ENCODE measurements at places on chromosomes 7 and 10.

- DNase-seq, result no peak
Measured at GRCh38 chr10:65273115-65273514, 1652.7 kb upstream of the LRRTM3 start.

DNA sequence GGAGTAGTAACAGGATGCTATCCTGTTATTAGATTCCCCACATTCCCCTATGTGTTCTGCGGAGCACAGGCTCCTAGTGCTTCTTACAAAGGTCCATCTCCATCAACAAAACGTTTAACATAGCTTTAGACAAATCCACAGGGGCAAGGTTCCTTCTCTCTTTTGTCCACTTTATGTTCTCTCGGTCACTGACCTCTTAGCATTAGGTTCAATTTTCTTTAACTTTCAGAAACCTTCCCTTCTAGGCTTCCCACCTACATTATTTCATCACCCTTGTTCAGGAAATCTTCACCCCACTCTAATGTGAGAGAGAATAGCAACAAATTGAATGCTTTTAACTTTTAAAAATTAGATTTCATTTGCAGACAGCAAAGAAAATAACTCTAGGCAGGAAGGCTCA is 84.9 kb downstream of the DOCK4 start:
- DNase-seq, result no peak

- no peak for DNase-seq
Measured at GRCh38 chr10:65497837-65498236, 1428.0 kb upstream of the LRRTM3 start.

DNA sequence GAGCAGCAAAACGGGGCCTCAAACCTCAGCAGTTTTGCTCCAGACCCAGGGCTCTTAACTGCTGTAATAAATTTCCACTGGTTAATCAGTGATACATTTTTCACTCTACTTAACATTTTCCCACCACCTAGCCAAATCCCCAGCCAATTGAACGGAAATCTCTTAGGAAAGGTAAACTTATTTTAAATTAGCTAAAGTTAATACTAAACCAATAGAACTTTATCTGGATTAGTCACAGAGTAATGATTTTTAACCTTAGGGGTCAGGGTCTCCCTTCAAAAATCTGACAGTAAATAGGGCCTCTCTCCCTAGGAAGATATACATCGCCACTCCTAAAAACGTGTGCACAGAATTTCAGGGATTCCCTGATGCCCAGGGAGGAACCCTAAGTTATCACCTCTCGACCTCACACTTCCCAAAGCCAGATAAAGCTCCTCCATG is 87.4 kb upstream of the KMT2E start:
- DNase-seq, result no peak

DNA sequence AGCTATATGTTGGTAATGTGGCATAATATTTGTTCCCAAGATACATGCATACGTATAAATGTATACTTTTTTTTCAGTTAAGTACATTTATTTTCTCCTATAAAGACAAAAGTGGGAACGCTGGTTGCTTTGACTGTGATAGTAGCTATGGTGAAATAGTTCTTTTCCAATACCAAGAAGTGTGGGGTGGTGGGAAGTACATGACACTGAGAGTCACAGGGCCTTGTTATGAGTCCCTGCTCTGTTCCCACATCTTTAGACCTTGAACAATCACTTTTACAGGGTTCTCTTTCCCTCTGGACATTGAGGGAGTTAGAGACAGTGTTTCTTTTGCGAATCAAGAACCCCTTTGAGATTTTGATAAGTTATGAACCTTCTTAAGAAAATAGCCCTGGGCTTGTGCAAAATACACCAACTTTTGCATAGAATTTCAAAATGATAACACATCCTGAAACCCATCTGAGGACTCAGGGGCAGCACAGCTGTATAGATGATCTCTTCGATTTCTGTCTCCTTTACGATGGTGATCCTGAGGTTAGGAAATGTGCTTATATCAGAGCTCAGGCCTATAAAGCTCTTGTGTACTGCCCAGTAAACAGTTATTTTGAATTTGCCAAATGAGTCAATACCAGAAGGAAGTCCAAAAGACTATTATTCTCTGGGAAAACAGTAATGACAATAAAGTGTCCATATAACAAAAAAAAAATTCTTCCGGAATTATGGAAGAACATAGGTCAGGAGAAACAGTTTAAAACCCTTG is 1.1 kb downstream of the LMOD2 start:
- DNase-seq, result no peak

- DNase-seq, result no peak
Measured at GRCh38 chr10:71323407-71323806, 4.3 kb downstream of the SLC29A3 start.

- DNase-seq, result no peak
Measured at GRCh38 chr10:117627561-117627960, 85.0 kb downstream of the EMX2 start.

Measured in SHP77 treated with DMSO at 0.1 percent for 48 hours (cell line).